ENCODE measurements at places on chromosomes 6 and 20.

- no peak for DNase-seq
These were observed 32.2 kb upstream of the IER3 start for GRCh38 chr6:30776390-30777154.

GRCh38 chr6:45472382-45472781 is 94.6 kb upstream of the SUPT3H start:
- no peak for DNase-seq

DNA sequence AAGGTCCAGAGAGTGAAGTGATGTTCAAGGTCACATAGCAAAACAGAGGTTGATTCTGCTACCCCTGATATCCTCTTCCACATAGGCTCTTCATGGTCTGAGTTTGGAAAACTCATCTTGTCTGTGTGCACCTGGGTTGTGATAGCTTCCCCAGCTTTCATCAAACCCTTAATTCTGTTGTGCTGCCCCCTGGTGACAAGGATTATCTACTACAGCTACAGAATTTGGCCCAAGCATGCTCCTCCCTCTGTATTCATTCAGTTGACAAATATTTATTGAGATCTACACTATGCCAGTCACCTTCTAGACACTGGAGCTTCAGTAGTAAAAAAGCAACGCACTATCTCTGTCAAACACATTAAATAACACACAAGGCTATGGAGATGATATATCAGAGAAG is 50.4 kb downstream of the SMPDL3A start:
- peak; percentile 21 for DNase-seq

DNA sequence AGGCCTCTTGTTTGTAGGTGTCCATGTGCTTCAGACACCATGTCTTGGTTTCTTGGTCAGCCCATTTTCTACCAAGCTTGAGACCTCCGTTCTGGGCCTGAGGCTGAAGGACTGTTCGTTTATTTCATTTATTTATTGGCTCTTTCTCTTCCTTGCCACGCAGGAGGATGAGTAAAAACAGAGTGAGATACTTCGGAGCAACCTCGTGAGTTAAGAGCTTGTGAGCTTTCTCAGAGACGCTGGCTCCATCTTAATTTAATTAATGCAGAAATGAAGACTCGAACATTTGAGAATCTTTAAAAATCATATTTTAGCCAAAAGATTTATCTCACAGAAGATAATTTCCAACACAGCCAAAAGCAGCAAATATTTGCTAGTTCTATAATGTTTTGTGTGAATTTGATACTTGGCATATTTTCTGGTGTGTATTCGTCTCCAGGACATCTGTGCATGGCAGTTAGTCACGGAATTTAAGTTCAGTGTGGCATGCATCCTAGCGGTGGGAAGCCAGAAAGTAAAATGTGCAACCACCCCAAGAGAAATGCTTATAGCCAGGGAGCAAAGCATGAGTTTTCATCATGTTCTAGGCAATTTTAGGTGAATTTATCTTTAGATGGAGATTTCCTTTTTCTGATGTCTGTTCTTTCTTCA is 76.0 kb downstream of the THBS2 start:
- DNase-seq = no peak

GRCh38 chr6:158596861-158597260 is 37.0 kb downstream of the TMEM181 start:
- no peak for DNase-seq

DNA sequence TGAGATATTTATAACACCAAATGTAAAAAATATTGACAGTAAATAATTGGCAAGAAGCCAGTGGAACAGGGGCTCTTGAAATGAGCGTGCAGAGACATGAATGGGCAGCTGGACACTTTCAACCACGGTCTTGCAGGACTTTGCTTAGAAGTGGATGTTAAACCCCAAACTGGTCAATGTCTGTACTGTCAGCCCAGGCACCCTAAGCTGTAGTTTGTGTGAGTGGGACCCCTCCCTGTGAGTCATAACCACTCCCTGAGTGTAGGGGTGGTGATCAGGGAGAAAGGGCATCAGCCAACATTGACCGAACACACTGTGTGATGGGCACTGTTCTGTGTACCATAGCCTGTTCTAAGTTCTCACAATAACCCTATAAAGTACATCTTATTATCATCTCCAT is 108.6 kb downstream of the FIG4 start:
- DNase-seq = no peak

GRCh38 chr6:5029609-5030008 is 25.8 kb upstream of the RPP40 start:
- DNase-seq = no peak

- no peak for DNase-seq
These were observed 199.2 kb upstream of the SUPT3H start for GRCh38 chr6:45576648-45577624.

DNA sequence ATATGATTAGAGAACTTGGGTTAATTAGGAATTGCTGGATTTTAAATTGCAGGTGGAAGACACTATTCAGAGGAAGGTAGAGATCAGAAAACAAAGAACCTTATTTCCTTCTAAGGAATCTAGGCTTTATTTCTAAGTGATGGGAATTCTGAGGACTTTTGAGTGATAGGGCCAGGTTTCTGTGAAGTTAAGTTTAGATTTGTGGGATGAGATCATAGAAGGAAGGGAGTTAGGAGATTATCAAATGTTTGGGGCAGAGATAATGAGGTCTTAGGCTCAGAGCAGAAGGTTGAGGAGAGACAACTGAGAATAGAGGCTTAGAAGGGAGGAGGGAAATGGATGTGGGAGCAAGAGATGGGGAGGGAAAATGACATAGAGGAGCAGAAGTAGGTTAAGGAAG is 109.7 kb upstream of the MMS22L start:
- no peak for DNase-seq

DNA sequence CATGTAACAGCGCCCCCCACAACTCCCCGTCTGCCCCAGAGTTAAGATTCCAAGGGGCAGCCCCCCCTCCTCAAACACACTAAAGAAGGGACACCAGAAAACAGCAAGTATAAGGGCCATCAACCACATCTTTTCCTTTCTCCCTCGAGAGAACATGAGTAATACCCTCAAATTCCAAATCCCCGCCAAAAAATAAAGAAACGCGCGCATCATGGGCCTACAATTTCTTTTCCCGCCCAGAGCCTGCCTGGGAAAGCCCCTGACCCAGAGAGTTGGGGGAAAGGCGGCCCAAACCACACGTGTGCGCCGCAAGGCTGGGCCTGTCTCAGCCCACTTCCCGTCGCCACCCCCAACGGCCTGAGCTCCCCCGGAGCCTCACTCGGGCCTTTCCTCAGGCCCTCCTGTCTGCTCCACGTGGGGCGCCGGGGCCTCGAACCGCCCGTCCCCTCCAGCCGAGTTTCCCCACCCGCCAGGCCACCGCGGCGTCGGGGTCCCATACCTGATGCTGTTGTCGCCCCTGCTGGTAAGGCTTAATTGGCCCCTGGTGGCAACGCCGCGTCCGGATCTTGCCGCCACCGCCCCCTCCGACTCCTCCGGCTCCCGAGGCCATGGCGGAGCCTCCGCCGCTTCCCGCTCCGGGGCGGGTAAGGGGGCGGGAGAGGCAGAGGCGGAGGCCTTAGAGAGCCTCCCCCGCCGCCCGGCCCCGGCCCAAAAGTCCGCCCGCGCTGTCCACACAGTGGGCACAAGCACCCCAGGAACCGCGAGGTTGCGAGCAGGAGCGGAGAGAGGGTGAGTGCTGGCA is 746 bp downstream of the NUP153 start:
- peak; percentile 90 for DNase-seq

GRCh38 chr20:50625986-50626677 is 65.2 kb downstream of the RIPOR3 start:
- peak; percentile 13 for DNase-seq

DNA sequence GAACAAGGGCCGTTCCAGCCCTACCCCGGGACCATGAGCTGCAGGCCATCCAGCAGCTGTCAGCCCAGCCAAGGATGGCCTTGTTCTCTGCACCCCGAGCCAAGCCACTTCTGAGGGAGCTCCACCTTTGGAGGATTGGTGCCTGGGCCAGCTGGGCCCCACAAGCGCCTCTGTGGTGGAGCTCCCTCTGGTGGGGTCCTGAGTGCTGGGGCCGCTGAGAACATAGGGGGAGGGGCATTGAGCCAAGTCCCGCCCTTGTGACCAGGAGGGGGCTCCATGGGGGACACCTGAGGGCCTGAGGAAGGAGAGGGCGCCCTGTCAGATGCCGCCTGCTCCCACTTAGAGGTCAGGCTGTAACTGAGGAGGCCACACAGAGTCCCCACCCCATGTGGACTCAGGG is 43.2 kb downstream of the YTHDF1 start:
- DNase-seq = no peak

DNA sequence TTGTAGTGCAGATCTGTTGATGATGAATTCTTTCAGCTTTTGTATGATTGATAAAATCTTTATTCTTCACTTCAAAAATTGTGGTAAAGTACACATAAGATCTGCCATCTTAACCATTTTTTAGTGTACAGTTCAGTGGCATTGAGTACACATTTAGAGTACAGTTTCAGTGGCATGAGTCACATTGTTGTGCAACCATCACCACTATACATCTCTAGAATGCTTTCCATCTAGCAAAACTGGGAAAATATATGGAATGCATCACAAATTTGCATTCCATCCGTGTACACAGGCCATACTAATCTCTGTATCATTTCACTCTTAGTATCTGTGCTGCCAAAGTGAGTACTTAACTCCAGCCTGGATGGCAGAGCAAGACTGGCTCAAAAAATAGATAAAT is 28.7 kb downstream of the SIRPD start:
- no peak for DNase-seq

DNA sequence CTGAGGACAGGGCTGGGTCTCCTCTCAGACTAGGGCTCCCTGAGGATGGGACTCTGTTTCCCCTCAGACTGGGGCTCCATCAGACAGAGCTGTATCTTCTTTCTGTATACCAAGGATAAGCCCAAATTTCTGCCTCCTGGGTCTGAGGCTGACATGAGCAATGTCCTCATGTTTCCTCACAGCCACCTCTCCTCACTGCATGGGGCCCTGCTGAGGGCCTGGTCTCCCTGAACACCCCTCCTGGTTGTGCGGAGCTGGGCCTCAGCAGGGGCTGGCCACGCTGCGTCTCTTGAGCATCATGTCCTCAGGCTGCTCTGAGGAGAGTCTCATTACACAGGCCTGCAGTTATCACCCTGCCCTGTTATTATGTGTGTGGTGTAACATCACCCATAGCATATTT is 144.6 kb downstream of the LRFN2 start:
- no peak for DNase-seq

DNA sequence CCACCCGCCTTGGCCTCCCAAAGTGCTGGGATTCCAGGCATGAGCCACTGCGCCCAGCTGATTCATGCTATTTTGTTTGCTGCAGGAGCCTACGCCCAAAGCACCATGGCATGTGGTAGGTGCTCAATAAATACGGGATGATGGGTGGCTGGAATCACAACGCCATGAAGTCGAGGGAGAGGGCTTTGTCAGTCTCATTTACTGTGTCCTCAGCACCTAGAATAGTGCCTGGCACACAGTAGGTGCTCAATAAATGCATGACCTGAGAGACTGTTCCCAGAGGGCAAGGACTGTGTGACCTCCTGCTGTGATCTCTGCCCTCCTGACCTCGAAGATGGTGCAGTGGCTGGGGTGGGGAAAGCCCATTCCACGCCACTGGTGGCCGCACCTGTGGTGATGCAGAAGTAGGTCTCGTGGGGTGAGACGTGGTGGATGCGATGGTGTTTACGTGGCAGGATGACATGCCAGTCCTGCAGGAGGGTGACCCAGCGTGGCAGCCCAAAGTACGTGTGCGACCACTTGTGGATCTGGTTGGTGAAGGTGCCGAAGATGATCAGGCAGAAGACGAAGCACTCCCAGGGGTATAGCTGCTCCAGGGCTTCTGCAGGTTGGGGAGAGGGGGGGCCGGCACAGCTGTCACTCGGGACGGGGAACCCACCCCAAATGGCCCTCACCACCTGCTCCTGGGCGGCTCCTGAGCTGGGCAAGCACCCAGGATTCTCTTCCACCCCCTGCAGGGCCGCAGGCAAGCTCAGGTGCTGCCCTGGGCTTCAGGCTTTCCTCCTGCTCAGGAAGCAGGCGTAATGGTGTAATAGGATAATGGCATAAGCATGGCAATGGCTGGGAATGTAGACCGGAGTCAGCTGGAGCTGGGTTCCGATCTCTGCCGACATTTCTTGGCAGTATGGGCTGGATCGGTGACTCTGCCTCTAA is 14.9 kb upstream of the UBE2V1 start:
- DNase-seq = no peak

DNA sequence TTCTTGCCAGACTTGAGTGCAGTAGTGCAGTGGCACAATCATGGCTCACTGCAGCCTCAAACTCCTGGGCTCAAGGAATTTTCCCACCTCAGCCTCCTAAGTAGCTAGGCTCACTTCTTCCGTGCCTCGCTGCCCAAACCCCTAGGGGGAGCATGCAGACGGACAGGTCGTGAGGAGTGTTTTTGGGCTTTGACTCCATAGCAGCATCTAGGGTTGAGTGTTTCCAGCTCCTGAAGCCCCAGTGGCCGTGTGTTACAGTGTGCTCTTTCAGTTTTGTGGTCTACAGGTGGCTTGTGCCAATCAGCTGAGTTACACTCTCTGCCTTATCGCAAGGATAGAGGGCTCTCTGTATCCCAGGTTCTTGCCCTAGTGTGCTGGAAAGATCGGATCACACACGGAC is 33.4 kb downstream of the NCOA3 start:
- no peak for DNase-seq

DNA sequence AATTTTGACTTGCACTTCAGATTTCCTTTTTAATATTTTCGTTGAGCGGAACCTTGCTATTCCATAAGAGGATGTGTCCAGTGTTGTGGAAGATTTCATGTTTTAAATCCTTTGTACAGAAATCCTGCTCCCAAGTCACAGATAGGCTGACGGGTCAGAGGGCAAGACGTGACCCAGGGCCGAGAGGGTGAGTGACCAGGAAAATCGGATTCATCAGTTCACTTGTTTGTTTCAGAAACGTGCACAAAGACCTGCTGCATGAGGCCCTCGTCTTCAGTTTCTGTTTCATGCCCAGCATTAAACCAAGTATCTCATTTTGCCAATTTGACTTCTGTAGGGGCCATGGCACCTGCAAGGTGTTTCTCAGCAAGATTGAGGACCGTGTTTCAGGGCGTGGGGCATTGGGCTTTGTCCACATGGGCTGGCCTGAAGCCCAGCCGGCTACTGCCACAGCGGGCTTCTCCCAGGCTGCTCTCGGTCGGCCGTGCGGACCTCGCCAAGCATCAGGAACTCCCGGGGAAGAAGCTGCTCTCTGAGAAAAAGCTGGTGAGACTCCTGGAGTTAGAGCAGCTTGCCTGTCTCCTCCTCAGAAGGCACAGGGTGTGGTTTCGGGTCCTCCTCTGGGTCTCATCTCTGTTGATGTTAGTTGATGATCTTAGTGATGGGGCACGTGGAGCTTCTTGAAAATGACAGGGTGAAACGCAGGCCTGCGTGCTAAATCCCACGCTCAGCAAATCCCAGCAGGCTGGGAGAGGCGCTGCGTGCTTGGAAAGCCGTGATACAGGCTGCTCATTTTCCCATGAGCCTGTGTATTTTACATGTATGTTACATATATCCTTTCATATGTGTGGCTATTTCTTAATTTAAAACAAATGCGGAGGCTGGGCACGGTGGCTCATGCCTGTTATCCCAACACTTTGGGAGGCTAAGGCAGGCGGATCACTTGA is 10.5 kb downstream of the MTG2 start:
- DNase-seq = no peak

GRCh38 chr6:17584241-17584803 is 15.8 kb upstream of the FAM8A1 start:
- no peak for DNase-seq

Measured in activated naive CD4-positive, alpha-beta T cell treated with Interleukin-2 at 50 U/mL for 16 hours (primary cell).